ENCODE measurements at places on chromosomes 3 and 15.

DNA sequence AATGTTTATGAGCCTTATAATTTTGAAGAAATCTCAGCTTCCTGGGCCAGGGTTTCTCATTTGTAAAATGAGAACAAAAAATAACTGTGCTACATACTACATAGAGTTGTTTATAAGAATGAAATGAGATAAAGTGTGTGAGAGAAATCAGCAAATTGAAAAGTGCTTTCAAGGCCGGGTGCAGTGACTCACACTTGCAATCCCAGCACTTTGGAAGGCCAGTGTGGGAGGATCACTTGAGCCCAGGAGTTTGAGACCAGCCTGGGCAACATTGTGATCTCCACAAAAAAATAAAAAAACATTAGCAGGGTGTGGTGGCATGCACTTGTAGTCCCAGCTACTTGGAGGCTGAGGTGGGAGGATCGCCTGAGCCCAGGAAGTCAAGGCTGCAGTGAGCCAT, 22.4 kb downstream of the FOXB1 start:
- no peak for DNase-seq

- DNase-seq: no peak
Observed at GRCh38 chr15:81157195-81157938, 23.3 kb downstream of the CFAP161 start.

DNA sequence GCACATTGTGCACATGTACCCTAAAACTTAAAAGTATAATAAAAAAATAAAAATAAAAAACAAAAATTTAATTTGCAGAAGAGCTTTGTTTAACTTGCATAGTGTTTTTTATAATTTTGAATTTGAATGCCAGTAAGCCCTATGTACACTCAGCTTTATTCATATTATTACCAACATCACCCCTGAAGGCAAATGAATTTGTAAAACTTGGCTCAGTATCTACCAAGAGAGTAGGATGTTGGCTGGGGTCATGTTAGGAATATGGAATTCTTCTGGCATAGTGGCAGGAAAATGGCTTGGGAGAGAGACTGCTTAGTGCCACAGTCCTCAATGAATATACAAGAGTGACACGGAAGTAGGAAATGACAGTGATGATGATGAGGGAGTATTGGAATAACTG, 30.7 kb downstream of the TRPC1 start:
- DNase-seq: no peak

GRCh38 chr3:126355777-126356372, 1.3 kb downstream of the KLF15 start:
- peak; percentile 96 for DNase-seq

- no peak for DNase-seq
Observed at GRCh38 chr15:52636459-52636858, 42.7 kb downstream of the ATOSA start.

DNA sequence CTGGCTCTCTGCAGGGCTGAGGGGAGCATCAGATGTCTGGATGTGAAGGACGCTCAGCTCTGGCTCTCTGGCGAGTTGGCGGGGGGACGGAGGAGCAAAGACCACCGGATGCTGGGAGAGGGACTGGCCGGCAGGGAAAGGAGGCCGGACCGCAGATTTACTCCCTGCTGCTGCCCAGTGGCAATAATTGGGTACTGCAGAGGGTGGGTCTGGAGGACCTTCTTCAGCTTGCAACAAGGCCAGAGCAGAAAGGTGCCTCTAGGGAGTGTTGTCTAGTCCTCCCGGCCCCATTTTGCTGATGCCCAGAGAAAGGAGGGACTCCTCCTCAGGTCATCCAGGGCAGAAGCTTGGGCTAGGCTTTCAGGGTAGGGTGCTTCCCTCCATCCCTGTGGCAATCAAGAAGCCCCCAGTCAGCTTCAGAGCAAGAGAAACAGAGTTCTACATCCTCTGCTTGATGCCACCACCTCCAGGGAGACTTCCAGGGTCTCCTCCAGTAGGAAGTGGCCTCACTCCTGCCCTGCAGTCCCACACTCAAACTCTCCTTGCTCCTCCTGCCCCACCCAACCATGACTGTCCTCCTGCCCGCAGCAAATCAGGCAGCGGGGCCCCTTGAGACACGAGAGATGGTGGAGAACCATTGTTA, 20.3 kb upstream of the CSPG4 start:
- DNase-seq: no peak

GRCh38 chr3:116264546-116265319, 180.6 kb downstream of the LSAMP start:
- no peak for DNase-seq

DNA sequence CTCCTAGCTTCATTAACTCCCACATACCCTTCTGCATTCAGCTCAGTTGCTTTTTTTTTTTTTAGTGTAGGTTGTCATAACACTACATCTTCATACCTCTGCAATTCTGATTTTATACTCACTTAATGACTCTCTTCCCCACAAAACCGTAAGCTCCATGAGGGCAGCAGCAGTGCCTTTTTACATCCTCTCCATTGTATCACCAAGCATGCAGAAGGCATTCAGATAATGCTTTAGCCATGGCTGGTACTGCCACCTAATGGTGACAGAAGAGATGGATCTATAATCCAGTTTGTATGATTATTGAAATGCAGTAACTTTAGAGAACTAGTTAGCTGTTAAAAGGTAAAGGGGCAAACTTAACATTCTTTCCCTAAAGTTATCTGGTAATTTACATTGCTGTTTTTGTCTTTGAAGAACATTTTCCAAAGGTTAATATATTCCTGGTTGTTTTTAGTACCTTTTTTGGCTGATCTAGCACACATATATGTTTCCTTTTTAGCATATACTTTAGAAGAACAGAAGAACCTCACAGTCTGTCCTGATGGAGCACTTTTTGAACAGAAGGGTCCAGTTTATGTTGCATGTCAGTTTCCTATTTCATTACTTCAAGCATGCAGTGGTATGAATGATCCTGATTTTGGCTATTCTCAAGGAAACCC, 36.8 kb downstream of the ATP1B3 start:
- DNase-seq: no peak

DNA sequence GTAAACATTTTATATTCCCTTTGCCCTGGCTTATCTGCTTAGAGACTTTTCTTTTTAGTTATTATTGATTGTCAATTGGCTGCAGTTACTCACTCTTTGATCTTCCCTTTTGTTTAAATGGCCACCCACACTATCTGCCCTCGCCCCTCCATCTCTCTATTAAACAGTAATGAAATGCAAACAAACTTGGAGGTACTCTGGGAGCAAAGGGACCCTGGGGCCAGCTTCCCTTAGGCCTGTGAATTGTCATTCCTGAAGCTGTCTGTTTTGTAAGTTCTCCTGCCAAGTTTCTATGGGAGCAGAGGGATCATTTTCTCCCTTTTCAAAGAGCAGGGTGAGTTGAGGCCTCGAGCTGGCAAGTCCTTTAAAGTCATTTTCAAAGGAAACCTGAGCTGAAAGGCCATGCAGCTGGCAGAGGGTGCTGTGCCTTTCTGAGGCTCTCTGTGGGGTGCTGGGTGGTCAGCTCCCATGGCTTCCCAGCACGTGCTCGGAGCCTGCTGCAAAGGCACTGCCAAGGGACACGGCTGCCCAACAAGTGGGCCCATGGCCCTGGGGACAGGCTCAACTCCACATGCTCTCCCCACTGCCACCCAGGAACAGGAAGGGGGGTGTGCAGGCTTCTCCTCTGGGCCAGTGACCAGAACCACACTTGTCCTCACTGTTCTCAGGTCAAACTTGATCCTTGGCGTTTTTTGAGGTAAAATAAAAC, 17.4 kb upstream of the RTP2 start:
- peak; percentile 58 for DNase-seq

- peak; percentile 42 for DNase-seq
Observed at GRCh38 chr3:36944012-36944640, 728 bp downstream of the TRANK1 start.

DNA sequence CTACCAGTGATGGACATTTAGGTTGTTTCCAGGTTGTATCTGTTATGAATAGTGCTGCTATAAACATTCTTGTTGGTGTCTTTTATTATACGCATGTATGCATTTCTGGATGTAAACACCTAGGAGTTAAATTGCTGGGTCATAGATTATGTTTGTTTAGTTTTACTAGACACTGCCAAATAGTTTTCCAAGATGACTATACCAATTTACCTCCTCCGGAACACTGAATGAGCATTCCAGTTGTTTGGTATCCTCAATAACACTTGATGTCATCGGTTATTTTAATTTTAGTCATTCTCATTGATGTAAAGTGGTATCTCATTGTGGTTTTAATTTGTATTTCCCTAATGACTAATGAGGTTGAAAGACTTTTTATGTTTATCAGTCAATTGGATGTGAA, 36.6 kb upstream of the ARID3B start:
- no peak for DNase-seq

GRCh38 chr3:194536871-194537637, 50.3 kb upstream of the ATP13A3 start:
- no peak for DNase-seq

- DNase-seq: no peak
Observed at GRCh38 chr3:115228266-115228665, 81.2 kb upstream of the ZBTB20 start.

DNA sequence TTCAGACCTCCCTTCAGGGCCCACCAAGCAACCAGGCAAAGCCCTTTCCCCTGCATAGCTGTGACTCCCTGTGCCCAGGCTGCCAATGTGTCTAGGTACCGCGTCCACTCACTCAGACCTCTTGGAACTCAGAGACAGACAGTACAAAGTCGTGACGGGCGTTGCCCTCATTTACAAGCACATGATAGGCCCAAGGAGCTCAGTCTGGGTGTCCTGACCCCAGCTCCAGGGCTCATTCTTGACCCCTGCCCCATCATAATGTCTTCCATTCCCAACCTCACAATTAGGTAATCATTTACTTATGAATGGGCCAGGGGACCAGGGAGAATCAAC, 56.0 kb downstream of the KLF13 start:
- DNase-seq: no peak

DNA sequence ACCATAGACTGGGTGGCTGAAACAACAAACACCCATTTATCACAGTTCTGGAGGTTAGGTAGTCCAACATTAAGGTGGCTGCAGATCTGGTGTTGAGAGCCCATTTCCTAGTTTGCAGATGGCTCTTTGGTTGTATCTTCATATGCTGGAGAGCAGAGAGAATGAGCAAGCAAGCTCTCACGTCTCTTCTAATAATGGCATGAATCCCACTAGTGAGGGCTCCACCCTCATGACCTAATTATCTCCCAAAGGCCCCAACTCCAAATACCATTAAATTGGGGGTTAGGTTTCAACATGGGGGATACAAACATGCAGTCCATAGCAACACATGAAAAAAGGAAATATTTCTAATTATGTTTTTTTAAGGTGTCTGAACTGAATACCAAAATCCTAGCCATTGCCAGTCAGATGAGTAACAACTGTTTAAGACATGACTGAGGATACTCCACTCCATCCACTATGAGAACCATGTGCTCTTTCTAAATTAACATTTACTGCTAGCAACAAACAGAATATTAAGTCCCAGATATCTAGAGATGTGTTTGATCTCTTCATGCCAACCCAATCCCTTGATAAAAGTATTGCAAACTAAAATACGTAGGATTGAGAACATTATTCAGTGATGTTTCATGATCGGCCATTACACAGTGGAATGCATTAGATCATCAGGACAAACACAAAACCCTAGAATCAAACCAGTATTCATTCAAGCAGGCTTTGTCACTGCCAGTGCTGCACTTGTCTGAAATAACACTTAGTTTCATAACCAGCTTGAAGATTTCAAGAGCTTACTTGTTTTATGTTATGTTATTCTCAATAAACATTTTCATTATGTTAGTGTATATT, 340.3 kb downstream of the SLC9A9 start:
- no peak for DNase-seq

DNA sequence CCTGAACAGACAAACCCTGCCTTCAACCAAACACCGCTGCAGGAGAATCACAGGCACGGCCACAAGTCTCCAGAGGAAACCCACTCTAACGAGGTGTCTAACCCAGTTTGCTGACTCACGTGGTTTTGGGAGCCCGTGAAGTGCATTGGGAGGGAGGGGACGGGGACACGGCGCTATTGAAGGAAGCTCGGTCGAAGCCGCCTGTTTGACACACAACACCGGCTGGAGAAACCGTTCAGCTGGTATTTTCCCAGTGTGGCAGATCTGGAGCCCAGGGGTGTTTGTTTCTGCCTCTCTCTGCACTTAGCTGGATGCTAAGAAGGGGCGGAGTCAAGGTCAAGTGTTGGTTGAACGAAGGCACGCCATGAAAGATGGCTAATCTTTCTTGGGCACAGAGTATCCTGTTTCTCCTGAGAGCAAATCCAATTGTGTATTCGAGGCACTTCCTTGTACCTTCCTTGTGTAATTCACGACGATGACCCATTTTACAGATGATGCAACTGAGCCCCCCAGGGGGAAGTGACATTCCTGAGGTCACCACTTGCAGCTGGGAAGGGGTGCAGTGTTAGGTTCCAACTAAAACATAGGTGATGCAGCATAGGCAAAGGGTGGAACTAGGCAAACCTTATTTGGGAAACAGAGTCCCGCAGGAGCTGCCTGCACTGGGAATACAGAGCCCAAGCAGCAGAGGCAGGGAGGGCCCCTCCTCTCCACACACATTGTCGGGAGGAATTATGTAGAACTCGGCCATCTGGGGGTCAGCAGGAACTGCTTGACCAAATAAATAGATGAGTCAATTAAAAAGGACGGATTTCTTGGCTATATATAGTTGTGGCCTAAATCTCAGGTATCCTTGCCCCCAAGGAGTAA, 22.5 kb downstream of the SLC6A6 start:
- no peak for DNase-seq

DNA sequence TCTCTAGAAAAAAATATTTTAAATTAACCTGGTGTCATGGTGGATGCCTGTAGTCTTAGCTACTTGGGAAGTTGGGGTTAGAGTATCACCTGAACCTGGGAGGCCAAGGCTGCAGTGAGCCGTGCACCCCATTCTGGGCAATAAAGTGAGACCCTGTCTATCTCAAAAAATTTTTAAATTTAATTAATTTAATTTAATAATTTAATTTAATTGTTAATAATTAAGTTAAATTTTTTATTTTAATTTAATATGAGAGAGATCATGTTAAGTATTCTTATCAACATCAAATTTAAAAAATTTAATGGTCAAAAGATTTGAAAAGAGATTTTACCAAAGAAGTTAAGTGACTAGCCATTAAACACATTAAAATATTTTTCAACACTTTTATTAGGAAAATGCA, 40.8 kb upstream of the FOXB1 start:
- no peak for DNase-seq

- DNase-seq: peak; percentile 85
Observed at GRCh38 chr3:71955240-71956068, 170.5 kb upstream of the PROK2 start.

DNA sequence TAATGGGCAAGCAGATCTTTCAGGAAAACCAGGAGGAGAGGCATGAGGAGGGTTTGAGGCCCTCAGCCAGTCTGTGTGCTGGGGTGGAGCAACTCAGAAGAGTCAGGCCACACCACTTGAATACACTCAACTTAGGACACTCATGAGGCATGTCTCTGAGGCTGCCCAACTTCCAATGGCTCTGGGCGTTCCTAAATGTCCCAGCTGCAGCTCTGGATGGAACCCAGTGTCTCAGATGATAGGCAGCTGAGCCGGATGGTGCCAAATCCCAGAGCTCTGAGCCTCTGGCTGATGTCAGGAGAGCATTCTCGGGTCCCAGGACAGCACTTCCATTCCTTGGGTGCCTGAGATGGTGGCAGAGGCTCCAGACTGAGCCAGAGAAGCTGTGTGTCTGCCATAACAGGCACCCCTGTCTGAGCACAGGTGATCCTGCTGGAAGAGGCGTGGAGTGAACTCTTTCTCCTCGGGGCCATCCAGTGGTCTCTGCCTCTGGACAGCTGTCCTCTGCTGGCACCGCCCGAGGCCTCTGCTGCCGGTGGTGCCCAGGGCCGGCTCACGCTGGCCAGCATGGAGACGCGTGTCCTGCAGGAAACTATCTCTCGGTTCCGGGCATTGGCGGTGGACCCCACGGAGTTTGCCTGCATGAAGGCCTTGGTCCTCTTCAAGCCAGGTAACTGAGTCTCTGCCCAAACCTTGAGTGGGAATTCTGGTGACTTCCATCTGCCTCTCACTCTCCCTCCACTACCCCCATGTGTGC, 2.8 kb downstream of the NR2E3 start:
- no peak for DNase-seq

Data from putamen (tissue), 1 donor.